ENCODE measurements at places on chromosomes 2 and 18.
A peak's percentile ranks its signal among the peaks of the same experiment; 100 is the strongest.

- DNase-seq: no peak
Measured at GRCh38 chr2:64311948-64312621, 141.9 kb upstream of the LGALSL start.

DNA sequence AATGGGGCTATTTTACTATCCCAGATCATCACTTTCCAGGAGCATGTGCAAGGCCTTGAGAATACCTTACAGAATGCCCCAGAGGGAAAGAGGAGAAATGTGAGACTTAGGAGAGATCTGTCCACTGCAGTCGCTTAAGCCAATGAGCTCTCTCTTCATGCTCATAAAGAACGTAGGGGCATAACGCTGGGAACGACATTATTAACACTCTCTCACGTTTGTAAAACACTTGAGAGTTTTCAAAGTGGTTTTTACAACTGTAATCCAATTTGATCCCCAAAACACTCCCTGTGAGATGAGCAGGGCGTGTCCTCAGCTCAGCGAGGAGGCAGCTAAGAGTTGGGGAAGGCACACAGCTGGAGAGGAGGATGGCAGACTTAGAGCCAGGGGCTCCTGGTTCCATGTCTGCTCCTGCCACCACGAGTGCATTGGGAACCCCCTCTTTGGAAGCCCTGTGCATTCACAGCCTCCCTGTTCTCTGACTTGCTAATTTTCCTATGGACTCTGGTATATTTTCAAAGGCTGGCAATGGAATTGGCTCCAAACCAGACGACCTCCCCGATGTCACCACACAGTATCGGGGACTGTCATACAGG is 97.4 kb downstream of the PLB1 start:
- DNase-seq: no peak

DNA sequence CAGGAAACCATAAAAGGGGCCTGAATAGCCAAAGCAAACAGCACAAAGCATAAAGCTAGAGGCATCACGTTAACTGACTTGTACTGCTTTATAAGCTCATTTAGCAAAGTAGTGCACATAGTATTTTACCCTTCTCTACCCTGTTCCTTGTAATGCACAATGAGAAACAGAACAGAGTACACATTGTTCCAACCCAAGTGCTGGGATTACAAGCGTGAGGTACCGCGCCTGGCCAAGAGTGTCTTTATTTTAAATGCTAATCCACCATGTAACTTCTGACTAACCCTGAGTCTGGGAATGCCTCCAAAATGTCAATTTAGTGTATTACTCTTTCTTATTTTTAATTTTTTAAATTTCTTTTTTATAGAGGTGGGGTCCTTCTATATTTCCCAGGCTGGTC is 46.4 kb upstream of the STON1 start:
- DNase-seq: no peak

GRCh38 chr2:167900435-167901114 is 346.8 kb downstream of the STK39 start:
- DNase-seq: no peak

GRCh38 chr2:106232638-106233349 is 38.7 kb upstream of the UXS1 start:
- no peak for DNase-seq

DNA sequence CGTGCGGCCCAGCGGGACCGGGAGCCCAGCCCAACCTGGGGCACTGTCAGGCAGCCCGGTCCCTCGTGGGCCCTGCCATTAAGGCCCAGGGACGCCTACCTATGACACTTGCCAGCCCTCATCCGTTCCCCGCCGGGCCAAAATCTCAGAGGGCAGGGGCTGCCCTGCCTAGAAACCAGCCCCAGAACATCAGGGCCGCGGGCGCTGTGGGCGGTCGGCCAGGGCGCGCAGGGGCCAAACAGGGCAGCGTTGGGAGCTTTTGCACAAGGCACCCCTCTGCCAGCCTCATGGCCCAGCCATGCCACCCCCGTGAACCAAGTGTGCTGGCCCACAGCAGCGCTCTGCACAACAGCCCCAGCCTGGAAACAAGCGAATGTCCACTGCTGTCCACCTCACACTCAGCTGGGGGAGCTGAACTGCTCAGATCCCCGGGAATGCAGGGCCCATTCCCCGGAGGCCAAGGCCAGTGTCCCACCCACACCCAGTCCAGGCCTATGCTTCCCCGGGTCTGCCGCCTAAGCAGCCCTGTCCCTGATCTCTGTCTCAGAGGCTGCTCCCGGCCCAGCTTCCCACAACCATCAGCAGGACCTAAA is 3.5 kb upstream of the NEURL3 start:
- DNase-seq: no peak

DNA sequence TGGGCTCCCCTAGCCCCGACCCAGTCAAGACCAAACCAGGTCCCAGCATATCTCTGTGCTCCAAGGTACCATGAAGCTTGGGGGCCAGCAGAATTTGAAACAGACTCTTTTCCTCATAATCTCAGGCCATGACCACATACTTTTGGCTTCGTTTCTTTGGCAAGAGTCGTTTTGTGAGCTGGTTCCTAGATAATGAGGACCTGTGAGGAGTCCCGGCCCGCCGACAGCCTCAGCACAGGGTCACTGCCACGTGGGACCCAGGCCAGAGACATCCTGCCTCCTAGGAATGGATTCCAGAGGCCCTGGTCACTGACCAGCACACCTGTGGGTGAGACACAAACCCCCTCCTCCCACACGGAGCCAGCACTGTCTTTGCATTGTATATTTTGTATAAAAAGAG is 73.5 kb downstream of the VAPA start:
- DNase-seq: no peak

GRCh38 chr2:225667445-225667844 is 267.9 kb downstream of the NYAP2 start:
- no peak for DNase-seq

DNA sequence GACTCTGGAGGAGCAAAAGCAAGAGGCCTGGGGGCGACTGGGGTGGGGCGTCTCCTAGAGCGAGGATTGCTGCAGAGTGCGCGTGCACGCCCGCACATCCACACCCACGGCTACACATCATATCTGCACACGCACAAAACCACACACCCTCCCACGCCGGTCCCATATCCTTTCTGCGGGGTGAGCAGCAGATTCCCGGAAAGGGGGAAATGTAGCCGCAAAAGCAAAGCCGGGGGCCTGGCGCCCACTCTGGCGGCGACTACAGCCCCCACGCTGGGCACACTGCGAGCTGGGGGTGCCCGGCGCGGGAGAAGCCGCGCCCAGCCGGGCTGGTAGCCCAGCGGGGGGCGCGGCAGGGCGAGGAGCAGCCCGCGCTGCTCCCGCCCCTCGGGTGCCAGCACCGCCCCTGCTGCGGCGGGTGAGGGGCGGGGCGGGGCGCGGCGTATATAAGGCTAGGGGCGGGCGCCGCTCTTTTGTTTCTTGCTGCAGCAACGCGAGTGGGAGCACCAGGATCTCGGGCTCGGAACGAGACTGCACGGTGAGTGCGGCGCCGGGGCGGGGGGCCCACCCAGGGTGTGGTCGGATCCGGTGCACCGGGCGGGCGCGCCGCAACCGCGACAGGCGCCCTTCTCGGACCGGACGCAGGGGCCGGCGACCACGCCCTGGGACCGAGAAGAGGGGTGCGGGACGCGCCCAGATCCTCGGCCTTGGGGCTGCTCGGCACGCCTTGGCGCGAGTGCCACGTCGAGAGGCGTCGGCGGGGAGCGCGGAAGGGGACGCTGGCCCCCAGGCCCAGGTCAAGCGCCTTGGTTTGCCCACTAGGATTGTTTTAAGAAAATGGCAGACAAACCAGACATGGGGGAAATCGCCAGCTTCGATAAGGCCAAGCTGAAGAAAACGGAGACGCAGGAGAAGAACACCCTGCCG is at the start of gene TMSB10:
Gene TMSB10, plus strand, starts transcription at position 476 of the 927 bp plus-strand sequence.
- peak; percentile 79 for DNase-seq

- no peak for DNase-seq
Measured at GRCh38 chr18:2508155-2508554, 63.1 kb downstream of the METTL4 start.

DNA sequence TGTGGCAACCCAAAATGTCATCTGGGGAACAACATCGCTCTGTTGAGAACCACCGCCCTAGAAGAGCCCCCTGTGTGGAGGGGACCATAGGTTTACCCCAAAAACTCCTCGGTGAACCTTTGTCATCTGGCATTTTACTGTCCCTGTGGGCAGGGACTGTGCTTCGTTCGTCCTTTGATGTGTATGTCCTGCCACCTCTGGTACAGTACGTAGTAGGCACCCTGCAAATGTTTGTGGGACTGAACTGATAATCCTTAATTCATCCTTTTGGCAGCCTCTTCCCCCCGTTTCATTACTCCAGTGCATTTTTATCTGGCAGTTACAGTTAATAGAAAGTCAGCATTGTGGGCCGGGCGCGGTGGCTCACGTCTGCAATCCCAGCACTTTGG is 728 bp downstream of the NAPG start:
- no peak for DNase-seq

DNA sequence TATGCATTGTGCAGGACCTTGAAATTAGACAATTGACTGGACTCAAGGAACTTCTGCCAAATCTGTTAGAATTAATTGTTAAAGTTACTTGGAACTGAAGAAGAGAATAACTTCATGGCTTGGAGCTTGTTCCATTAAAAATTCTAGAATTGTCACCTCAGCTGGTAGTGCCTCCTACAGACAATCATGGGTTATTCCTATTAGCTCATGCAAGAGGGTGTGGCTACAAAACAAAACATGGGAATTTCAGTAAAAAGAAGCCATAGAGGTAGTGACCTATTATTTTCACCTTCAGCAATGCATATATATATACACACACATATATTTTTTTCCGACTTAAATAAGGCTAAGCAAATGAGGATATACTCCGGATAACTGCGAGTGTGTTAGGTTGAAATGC is 181.9 kb upstream of the DTNA start:
- DNase-seq: no peak

DNA sequence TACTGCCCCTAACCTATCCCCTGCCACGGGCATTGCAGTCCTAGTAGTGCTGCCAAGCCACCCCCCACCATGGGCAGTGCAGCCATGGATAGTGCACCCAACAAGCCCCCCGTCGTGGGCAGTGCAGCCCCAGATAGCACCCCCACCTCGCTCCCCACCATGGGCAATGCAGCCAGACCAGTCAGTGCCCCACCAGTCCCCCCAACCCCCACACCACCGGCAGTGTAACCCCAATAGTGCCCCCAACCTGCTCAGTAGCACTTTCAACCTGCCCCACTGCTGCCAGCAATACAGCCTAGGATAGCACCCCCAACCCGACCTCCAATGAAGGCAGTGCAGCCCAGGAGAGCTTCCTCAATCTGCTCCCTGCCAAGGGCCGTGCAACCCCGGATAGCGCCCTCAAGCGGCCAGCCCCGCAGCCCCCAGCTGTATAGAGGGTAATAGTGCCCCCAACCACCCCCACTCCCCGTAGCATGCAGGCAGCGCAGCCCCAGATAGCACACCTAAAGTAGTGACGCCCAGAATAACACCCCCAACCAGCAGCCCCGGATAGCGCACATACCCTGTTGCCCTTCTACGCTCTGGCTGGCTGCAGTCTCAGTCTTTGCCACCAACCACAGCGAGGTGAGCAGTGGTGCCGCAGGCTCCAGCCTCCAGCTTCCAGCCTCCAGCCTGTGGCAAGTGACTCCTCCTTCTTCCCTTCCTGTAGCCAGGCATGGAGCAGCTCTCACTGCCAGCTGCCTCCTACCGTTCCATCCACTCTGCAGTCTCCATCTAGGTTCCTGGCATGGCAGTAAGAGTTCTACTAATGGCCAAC is 45.4 kb upstream of the ANKRD62 start:
- DNase-seq: no peak

DNA sequence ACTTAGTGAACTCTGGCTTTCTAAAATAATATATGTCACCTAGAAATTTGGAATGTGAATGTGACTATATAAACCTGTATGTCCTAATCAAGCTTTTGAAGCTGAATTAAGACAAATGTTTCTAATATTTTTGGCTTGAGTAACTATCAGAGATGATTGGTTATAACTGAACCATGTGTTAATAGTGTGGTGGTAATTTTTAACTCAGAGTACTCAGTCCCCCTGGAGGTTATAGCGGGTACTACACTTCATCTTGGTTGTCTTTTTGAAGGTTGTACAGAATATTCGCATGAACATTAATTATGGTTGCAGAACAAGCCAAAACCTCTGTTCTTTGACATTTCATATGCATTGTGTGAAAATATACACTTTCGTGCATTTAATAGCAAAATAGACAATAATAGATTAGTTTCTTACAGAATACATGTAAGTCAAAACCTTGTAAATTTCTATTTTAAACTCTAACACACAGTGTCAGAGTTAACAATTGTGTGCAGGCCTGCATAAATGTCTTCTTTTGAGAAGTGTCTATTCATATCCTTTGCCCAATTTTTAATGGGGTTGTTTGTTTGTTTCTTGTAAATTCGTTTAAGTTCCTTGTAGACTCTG is 86.0 kb downstream of the OSBPL6 start:
- peak; percentile 39 for DNase-seq

DNA sequence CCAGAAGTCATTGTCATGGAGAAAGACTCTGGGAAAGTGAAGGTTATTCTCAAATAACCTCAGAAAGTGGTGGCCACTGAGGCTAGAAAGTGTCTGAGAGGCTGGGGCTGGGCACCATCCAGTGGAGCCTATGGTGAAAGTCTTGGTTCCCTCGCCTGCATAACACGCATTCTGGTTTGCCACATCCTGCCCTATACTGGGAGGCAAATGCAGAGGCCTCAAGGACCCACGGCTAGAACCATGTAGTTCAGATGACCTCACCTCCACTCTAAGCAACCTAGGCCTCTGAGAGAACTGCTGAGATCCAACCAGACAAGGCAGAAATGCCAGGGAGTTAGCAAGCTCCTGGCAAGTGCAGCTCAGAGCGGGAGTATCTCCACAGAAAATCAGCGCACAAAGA is 5.1 kb downstream of the ITGB6 start:
- DNase-seq: no peak

GRCh38 chr18:37584952-37585695 is 19.5 kb upstream of the CELF4 start:
- DNase-seq: no peak

DNA sequence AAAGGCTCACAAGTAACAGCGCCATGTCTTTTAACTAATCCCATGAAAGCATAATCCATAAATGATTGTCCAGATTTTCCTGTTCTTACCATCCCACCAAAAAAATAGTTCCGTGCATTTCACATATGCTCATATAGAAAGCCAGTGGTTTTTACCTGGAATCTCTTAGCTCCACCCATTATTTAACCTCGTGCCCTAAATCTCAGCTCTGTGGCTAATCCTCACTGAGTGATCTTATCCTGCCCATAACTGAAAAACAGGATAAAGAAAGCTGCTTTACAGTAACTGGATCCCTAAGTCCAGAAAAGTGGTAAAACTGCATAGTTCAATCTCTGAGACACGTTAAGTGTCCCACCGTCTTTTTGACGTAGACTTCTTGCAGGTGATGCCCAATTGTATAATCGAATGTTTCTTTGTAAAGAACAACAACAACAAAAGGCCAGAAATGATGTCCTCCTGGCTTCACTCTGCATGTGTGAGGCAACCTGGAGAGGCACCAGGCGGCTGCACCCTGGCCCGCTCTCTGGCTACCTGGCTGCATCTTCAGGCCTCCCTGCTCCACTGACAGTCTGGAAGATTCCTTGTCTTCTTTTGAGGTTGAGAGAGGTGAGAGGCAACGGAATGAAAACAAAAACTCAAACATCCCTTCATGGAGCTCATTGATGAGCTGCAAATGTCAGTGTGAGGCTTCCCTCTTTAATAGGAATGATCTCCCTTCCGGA is 38.6 kb downstream of the FEZ2 start:
- no peak for DNase-seq

GRCh38 chr2:21131861-21132260 is 8.1 kb downstream of the TDRD15 start:
- DNase-seq: no peak

- DNase-seq: no peak
Measured at GRCh38 chr2:25728559-25728958, 55.2 kb upstream of the DTNB start.
